ENCODE measurements at places on chromosomes 11 and 22.
A peak's percentile ranks its signal among the peaks of the same experiment; 100 is the strongest.

DNA sequence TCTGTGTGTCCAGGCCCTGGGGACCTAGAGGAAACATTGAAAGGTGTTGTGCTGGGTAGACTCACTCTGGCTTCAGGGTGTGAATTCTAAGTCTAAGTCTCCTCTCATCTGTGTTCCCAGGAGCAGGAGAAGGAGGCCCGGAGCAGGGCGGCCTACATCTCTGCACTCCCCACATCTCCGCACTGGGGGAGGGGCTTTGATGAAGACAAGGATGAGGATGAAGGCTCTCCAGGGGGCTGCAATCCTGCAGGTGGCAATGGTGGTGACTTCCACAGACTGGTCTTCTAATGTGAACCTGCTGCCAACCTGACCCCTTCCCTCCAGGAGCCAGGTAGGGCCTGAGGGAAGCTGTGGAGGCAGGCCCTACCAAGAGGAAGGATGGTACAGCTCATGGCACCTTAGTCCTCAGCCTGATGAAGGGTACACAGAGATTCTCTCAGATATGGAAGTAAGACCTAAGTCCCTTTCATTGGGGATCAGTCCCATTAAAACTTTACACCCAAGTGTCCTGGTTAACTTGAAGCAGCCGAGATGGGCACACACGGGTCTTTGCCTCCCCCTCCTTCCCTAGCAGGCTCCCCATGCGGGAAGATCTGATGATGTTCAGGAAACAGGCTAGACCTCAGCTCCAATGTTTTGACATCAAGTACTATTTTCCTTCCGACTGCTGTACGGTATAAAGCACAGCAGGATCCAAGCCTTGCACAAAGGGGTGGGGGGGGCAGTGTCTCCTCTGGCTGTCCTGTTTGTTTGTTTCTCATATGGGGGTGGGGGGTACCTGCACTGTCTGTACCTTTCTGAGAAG, 25.0 kb downstream of the USP35 start:
- no peak for DNase-seq

DNA sequence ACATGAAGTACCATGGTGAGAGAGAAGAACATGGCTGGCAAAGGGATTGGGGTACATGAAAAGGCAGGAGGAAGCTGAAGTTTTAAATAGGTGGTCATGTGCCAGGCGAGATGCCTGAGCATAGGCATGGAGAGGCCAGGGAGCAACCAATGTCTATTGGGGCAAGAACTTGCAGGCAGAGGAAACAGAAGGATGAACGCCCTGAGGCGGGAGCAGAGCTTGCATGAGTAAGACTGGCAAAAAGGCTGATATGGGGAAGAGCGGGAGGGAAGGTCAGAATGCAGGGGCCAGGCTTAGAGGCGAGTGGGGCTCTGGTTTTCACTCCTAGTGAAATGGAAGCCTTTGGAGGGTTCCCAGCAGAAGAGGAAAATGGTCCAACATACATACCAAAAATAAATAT, 52.5 kb upstream of the VSTM5 start:
- no peak for DNase-seq

DNA sequence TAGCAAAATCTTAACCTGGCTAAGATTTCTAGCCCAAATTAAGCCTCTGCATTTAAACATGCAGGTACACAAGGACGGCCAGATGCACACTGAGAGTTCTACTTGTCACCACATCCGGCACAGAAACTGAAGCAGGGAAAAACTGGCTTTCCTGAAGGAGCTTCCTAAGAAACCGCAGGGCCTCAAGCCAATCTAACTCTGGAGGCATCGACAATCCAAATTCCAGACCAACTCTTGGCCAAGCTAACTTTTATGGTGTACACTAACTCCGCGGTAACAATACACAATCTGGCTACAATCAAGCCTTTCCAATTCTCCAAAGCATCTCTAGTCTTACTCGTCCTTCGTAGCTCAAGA, 1.2 kb downstream of the MSANTD2 start:
- DNase-seq, result no peak

GRCh38 chr11:66071381-66071801, 1.3 kb downstream of the PACS1 start:
- peak; percentile 35 for DNase-seq

GRCh38 chr22:49466878-49467595, 360.6 kb downstream of the BRD1 start:
- no peak for DNase-seq

DNA sequence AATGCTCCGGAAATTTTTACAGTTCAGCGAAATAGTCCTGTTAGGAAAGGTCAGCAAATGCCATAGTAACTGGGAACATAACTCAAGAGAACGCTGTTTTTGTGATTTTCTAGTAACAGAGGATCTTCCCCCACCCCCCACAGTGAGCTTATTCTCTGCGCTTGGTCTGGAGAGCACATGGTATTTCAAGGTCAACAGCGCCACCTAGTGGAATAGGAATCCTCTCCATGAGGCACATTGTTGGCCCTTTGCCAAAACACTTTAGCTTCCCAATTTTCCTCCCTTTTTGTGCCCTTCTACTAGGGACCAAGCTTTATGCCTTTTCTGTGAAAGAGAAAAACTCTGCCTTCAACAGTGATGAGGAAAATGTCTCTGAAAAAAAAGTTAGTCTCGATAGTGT, 13.2 kb upstream of the OR4C12 start:
- DNase-seq, result no peak

- DNase-seq, result no peak
These were observed 634 bp downstream of the TIMM8B start for GRCh38 chr11:112085822-112086421.
